Posterior vena cava (tissue), 2 donors: ENCODE measurements at places on chromosomes 7 and 10.

- DNase-seq: no peak
These were observed 155.2 kb downstream of the HPSE2 start for GRCh38 chr10:99080275-99080945.

GRCh38 chr7:45461026-45461425, 113.1 kb upstream of the ADCY1 start:
- no peak for DNase-seq

DNA sequence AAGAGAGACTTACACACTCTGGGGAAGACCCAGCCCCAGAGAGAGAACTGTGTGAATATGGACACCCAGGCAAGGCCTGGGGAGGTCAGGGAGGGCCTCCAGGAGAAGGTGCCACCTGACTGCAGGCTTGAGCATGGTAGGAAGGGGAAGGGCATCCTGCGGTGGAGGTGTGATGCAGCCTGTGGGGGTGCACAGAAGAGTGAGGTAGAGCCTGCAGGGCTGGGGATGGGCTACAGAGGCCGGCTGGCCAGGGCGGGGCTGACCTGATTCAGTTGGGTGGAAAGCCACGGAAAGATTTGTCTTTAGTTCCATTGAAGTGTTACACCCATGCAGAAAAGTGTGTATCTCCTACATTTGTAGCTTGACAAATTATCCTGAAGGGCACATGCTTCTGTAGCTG, 47.6 kb downstream of the ZMIZ1 start:
- no peak for DNase-seq

DNA sequence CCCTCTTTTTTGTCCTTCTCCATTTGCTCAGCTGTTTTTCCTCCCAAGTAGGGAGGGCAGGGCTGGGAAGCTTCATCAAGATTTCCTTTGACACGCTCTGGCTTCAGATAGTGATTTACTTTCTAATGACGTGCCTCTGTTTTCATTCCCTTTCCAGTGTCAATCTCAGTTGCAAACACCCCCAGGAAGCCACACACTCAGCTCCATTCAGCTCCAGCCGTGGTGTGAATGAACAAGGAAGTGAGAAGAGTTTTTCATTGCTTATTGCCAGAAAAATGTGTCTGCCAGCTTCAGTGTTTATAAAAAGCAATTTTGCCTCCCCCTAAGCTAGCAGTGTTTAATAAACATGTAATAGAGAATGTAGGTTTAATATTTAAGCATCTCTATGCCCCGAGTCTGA, 108.7 kb upstream of the DPP6 start:
- no peak for DNase-seq

DNA sequence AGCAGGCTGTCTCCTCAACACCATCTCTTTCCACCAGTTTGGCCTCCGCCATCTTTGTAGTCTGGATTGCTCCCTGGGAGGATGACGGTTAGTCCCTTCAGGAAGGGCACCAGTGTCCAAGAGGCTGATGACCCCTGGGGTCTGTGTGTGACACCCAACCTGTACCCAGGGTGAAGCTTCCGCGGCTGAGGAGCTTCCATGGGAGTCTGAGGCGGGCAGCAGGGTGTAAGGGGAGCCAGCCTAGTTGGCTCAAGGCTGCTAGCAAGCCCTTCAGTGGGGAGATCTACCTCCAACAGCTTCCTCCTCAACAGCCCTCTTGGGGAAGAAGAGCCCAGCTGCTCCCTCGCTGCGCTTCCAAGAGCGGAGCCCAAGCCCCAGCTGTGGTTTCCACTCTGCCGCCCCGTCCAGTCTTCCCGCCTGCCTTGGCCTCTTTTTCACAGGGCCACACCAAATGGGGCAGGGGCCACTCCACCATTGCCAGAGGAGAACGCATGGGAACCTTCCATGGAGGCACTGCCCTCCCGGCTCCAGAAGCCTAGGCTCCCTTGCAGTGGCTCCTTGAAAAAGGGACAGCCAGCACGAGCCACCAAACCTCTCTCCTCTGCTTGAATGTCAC, 57.4 kb downstream of the TMEM209 start:
- DNase-seq: no peak

DNA sequence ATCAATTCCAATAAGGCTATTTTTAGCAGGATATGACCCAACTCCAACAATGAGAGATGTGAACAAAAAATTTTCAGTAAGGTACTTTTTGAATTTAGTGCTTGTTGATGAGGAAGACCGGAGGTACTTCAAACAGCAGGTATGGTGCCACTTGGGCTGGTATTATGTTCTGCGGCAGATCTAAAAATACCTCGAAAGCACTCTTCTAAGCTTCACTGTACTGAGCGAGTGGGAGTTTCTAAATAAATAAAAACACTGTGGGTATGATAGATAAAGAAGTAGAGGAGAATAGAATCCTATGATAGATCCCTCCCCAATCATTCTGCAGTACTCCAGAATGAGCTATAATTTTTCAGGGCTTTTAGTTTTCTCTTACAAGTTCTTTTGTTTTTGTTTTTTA, 11.5 kb upstream of the SUPV3L1 start:
- DNase-seq: no peak

DNA sequence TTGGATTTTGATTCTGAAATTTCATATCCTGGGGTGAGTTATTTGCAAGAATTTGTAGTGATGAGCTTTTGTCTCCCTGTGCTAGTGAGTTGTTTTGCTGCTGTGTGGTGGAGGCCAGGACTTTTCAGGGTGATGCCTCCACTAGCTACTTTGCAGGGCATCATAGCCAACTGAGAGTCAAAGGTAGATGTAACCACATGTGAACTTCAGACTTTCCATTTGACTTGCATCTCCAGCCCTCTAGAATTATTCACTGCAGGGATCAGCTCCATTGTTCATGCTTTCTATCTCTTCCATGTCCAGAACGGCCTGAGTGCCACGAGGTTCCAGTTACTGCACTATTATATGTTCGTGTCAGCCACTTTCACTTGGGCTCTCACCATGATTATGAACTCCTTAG, 534.3 kb downstream of the GRM8 start:
- DNase-seq: no peak

DNA sequence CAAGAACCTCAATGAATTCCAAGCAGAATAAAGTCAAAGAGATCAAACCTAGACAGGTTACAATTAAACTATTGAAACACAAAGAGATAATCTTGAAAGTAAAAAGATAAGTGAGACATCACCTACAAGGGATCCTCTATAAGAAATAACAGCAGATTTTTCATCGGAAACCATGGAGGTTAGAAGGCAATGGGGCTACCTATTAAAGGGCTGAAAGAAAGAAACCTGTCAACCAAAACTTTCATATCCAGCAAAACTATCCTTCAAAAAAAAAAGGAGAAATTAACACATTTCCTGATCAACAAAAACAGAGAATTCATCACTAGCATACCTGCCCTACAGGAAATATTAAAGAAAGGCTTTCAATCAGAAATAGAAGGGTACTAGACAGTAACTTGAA, 244.9 kb downstream of the ARHGAP12 start:
- DNase-seq: no peak

- DNase-seq: peak; percentile 50
These were observed 36.7 kb downstream of the CFAP46 start for GRCh38 chr10:132905661-132906060.

DNA sequence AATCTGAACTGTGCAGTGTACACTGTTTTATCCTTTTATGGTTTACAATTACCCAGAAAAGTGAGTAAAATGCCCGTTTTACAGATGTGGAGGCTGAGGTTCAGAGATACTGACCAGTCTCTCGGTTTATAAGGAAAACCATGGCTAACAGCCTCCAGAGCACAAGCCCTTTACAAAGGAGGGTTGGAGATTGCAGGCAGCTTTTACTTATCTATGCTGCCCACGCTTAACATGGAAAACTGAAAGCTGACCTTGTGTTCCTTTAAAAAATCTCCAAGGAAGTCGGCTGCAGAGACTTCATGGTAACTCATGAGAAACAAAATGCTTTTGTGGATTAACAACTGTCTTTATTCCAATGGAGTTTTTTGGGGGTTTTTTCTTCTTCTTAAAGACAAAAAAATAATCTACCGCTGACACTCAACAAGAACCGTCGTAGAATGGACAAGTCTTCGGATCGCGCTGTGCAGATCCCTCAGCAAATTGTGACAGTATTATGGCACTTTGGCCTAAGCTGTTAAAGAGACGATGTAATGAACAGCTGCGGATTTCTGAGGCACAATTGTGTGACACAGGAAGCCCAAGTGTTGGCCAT, 654 bp upstream of the SLF2 start:
- no peak for DNase-seq

GRCh38 chr10:20970044-20970443, 72.9 kb upstream of the NEBL start:
- DNase-seq: no peak

DNA sequence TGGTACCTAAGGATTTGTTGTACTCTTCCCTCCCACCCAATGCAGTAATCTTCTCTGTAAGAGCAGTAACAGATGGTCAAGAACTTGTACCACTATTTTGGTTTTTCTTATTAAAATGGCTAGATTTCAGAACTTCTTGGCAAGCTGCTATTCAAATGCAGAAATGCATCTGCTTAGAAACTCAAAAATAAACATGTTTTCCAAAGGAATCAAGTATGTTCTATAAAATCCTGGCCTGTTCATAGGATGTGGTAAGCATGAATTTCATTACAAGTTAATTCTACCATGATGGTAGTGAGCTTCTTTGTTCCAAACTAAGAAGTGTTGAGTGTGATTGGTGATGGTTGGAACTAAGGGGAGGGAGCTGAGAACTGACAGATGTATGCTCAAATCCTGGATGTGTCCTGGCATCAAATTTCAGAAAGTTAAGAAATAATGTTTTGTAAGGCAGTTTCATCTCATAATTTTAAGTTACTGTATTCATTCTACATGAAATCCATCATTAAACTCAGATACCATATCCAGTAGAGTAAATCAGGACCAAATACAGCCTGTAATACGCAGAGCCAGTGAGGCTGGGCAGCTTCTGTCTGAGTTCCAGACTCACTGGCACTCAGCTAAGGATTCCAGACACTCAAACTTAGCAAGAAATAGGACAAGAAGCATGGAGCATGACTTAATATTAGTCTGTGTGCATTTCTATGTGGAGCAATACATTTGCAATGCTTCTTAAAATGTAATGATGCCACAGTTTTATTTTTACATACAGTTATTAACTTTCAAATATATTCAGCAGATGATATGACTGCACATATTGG, 119.6 kb downstream of the TES start:
- DNase-seq: no peak

DNA sequence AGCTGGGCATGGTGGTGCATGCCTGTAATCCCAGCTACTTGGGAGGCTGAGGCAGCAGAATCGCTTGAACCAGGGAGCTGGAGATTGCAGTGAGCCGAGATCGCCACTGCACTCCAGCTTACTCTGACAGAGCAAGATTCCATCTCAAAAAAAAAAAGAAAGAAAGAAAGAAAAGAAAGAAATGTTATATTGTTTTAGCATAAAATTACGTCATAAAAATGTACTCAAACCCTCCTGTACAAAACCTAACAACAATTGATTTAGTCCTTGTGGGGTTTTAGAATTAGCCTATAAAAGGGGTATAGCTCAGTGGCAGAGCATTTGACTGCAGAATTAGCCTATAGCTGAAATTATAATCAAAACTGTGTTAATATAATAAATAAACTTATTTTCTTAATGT, 27.9 kb downstream of the PIK3AP1 start:
- no peak for DNase-seq

- no peak for DNase-seq
These were observed 18.1 kb downstream of the ZNF786 start for GRCh38 chr7:149072438-149072775.

DNA sequence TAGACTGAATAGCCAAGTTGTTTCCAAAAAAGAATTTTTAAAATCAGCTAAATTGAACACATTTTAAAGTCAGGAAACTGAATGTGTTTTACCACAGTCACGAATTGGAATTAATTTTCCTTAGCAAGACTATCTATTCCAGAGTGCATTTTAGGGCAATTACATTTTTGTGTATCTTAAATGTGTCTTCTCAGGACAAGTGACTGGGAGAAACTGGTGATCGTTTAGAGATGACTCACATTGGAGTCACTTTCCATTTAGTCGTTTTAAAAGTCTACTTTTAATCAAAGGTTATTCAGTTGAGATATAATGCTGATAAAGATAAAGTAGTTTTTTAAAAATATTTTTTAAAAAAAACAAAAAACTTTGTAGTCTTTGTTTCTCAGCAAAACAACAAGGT, 191.7 kb upstream of the SLC26A5 start:
- no peak for DNase-seq

GRCh38 chr7:117907049-117907640, 33.9 kb upstream of the CTTNBP2 start:
- no peak for DNase-seq

DNA sequence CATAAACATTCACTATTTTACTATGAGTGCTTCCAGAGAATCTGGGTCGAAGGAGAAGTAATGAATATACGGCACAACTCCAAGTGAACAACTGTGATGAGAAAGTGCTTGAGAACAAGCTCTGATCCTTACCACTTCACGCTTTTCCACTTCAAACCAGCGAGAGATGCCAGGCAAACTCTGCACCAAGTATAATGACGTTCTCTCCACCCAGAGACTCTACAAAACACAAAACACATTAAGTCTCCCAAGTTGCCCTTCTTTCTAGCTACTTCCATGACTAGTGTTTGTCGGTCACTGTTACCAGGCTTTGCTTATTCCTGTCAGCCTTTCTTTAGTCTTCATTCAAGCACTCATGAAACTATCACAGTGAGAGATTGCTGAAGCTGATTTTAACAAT, 193.1 kb upstream of the IMMP2L start:
- DNase-seq: no peak

GRCh38 chr7:157397731-157398691, 61.2 kb downstream of the DNAJB6 start:
- peak; percentile 86 for DNase-seq
